Fibroblast of skin of left quadriceps (primary cell): ENCODE measurements at places on chromosomes 2 and 18.

GRCh38 chr18:54671291-54671881 is 80.3 kb downstream of the DYNAP start:
- no peak for DNase-seq

DNA sequence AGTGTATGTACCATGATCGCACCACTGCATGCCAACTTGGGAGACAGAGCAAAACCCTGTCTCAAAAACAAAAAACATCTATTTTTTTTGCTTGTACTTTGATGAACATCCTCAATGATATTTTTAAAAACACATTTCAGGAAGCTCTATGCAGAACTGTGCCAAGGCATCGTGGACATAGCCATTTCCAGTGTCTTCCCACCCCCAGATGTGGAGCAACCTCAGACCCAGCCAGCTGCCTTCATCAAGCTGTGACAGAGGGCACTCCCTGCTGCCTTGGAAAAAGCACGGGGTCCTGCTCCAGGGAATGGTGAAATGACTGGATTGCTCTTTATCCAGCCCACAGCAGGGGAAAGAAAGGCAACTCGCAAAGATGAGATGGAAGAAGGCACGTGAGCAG is 13.7 kb upstream of the POLR1B start:
- no peak for DNase-seq

DNA sequence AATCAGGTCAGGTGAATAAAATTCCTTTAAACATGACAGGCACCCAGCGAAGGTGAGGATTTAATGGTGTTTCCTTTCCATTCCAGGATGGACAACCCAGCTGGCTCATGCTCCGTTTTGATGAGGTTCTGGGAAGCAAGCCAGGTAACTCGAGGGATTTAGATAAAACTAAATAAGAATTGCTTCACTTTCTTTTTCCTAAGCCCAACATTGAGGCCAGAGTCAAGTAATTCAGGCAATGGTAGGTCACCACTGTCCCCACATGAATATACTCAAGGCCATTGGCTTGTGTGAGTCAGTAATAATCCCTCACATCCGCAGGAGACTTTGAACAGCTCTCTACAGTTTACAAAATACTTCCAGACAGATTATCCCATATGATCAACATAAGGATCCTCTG is 16.2 kb upstream of the LRATD1 start:
- DNase-seq = no peak

GRCh38 chr2:158004126-158004764 is 97.4 kb upstream of the UPP2 start:
- DNase-seq = no peak

DNA sequence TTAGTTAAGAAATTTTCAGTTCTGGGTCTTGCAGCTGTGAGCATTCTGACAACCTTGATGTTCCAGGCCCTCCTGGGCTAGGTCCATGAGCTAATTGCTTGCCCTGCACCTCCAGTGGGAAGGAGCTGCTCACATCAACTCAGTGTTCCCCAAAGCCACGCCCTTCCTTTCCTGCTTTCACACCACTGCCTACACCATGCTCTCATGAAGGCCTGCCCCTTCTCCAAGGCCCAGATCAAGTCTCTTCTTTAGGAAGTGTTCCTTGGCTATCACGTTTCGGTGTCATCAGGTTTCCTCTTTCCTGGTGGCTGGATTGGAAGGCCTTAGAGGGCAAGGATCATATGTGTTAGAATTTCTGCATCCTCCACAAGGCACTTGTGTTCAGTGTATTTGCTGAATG is 18.8 kb downstream of the TMEM127 start:
- no peak for DNase-seq

- no peak for DNase-seq
These were observed 770 bp downstream of the NBAS start for GRCh38 chr2:15560140-15560987.

DNA sequence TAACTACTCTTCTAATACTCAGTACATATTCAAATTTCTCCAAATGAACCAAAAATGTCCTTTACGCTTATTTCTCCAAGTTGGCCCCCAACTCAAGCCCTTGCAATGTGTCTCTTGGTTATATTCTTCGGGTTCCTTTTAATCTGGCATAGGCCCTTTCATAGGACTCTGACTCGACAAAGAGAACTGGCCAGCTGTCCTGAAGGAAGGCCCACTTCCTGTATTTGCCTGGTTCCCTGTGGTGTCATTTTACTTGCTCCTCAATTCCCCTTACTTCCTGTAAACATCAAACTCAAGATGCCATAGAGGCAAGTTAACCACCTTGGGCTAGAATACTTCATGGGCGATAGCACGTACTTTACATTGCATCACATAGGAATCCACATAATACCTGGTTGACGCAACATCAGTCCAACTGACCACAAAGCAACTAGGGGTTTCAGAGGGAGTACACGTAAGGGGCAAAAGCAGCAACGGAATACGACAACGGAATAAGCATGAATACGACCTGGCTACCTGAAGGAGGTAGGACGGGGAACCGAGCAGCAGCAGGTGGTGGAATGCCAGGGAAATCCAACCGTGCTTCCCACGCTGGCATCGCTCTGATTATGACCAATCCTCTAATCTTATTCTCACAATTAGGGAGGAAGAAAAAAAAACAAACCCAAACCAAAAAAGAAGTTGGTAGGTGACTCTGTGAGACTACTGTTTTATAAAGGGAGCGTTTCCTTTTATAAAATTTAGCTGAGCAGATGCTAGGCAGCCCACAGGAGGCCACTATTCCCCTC is 823 bp upstream of the GORASP2 start:
- DNase-seq = no peak

- DNase-seq = no peak
These were observed 102.9 kb downstream of the KLHL29 start for GRCh38 chr2:23487735-23488492.

- no peak for DNase-seq
These were observed 19.8 kb downstream of the PROC start for GRCh38 chr2:127437781-127438726.

DNA sequence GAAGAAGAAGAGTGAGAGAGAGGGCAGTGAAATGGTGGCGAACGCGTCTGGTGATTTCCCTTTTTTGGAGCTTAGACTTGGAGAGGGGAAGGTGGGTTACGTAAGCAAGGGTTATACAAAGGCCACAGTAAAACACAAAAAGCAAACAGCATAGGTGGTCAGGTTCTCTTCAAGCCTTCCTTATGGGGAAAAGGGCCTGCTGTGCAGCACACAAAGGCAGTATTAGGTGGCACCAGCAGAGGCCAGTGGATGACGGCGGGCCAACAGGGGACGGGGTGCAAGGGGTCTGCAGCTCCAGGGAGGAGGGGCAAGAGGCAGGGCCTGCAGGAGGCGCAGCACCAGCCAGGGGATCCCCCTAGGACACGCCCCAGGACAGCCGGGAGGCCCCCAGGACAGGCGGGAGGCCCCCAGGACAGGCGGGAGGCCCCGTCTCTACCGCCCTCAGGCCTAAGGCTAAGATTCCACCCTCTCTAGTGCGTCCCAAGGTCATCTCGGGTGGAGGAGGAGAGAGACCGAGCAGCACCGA is 32.6 kb upstream of the NPC1 start:
- DNase-seq = no peak

- peak; percentile 92 for DNase-seq
These were observed at the start of gene DSEL for GRCh38 chr18:67516539-67517443. Gene DSEL, minus strand, starts transcription at chr18:67516720. Its CDS starts 2,112 bp downstream, at chr18:67514608.

DNA sequence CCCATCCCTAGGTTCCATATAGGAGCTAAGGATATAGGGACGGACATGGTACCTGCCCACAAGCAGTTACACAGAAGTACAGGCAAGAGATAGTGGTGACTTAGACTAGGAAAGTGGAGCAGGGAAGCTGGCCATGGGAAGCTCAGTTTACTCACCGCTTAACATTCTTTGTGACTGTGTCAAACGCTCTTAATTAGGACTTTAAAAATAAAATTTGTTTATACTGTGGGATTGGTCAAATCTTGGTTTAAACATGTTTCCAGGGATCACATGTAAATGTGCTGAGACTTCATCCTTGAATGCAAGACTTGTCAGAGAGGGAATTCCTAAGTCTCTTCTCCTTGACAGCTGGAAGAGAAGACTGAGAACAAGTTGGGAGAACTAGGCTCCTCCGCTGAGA is 107.3 kb downstream of the MTCL1 start:
- DNase-seq = peak; percentile 27
